Right renal cortex interstitium (tissue), 3 donors: ENCODE measurements at places on chromosomes 13 and 19. TPM values are rescaled to one million over a fixed set of nuclear protein-coding genes. Genes with fewer than 3 reads are reported as not detected.

C19orf33 gene
- polyA plus RNA-seq: 10.7 TPM

KLK12 gene
- not detected for polyA plus RNA-seq

DNA sequence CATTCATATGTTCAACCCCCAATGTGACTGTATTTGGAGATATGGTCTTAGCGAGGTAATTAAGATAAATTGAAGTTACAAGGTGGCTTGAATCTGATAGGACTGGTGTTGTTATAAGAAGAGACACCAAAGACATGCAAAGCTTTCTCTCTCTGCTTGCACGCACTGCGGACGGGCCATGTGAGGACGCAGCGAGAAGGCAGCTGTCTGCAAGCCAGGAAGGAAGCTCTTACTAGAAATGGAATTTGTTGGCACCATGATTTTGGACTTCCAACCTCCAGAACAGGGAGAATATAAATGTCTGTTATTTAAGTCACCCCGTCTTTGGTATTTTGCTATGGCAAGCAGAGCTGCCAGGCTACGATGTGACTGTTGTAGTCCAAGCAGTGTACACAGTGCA is 4.8 kb downstream of the DLEU7 start:
- no peak for DNase-seq

GRCh38 chr13:26133286-26133685 is 81.5 kb upstream of the SHISA2 start:
- no peak for DNase-seq

- DNase-seq: no peak
Measured at GRCh38 chr13:26225896-26226617, 3.9 kb upstream of the RNF6 start.

SLC25A41 gene
- polyA plus RNA-seq: 0.25 TPM

CYP2S1 gene
- 0.54 TPM for polyA plus RNA-seq

GRCh38 chr19:1510442-1510806 is 2.4 kb downstream of the ADAMTSL5 start:
- no peak for DNase-seq

DNA sequence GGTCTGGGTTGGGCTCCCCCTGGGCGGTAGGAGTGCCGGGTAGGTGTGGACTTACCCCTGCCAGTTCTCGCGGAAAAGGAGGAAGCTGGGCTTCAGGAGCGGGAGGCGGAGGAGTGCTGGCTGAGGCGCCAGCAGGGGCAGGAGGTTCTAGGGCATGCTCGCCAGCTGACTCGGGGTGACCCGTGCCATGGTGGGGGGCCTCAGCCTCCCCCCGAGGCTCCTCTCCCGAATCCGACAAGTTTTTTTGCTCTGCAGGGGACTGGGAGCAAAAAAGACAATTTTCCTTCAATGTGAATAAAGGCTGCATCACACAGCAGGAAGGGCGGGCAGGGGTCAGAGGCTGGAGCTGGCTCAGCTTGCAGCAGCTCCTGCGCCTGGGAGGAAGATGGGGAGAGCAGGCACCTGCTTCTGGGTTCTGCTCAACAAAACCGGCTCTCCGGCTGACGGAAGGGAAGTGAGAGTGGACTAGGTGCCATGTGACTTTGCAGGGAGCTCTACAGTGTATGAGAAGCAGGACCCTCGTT is 26.5 kb downstream of the RANBP3 start:
- no peak for DNase-seq

GRCh38 chr13:101217086-101217485 is 199.2 kb downstream of the NALCN start:
- DNase-seq: no peak

DNA sequence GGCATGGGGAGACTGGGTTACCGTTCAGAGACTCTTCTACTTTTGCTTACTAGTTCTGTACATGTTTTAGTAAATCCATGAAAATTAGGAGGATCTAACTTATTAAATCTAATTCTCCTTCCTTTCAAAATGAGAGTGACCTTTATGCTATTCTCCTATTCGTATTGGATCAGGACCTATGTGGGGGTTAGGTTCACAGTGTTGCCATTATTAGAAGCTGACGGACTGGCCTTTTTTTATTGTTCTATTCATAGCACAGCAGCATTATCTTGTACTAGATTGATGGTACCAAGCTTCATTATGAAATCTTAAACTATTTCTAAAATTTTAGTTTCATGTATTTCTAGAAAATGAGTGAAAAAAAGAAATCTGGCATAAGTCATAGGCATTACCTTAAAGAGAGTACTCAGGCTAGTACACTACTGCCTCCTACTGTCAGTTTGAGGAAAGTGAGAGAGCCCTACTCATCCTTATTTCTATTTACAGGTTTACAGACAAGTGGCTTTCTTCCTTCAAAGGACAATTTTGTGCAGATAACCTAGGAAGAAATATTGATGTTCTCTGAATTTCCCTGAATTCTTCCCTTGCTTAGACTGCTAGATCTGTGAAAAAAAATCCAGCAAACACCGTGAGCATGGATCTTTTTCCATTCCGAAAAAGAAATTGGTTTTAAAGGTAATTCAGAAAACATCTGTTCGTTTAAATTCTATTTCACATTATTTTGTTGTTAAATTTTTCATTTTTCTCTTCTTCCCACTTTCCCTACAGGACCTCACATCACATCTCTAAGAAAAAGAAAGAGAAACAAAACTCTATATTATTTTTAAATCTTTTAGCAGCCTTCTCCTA is 485.5 kb downstream of the DIAPH3 start:
- DNase-seq: no peak

DNA sequence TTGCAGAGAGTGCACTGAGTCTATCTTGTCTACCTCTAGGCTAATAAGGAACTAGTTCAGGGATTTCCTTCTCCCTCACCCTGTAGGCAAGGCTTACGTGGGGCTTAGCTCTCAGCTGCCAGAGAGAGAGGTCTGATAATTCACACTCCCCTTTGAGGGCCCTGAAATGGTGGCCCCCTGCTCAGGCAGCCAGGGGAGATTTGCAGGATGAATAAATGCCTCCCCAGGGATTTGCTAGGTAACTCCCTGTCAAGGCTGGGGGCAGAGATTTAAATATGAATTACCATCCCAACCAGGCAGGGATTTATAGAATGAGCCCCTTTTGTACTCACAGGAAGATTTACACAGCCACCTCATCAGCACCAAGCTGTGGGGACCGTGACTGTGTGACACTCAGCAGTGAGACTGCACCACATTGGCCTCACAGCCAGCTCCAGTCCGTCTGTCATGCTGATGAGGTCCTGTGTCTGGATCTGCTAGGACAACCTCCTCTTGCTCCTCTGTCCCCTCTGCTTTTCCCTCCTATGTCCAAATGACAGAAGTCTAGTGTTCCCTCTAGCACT is 73.4 kb downstream of the CBY2 start:
- DNase-seq: no peak

DNA sequence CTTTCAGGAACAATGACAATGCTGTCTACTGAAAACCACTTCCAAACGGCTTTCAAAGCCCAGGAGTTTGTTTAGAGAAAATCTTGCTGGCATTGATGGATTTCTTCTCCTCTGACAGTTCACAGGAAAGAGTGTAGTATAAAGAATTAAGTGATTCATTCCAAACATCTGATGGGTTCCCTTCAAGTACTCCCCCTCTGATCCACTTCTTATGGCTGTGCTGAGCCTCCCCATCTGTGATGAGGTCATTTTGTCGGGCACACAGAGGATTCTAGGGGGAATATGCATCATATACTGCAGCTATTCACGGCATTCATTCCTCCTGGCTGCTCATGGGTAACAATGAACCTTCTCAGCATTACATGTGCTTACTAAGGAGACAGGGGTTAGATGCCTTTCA is 107.9 kb downstream of the RGCC start:
- peak; percentile 26 for DNase-seq

DNA sequence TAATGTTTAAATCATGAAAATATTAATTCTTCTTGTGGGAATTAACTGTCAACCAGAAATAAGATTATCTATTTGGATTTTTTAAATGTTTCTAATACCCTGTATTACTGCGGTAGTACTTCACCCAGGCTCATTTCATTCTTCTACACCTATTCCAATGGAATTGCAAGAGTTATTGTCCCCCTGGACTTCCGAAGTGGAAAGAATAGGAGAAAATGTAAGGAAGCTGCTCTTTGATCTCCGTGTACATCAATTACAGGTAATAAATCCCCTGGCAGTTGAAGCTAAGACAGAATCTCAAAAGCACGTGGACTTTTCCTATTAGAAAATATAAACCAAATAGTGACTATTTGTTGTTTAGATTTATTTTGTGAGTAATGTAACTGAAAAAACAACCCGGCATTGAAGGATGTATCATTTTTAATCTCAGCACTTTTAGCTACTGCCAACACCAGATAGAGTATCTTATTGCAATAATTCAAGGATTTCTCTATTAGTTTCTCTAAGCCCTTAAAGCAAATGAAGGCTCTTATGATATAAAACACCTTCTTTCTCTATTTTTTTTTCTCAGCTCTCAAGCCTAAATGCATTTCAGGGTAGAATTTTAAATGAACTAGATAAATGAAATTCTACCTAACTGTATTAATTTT is 77.3 kb downstream of the MZT1 start:
- no peak for DNase-seq

- DNase-seq: no peak
Measured at GRCh38 chr13:111316161-111316730, 4.2 kb upstream of the TEX29 start.

DNA sequence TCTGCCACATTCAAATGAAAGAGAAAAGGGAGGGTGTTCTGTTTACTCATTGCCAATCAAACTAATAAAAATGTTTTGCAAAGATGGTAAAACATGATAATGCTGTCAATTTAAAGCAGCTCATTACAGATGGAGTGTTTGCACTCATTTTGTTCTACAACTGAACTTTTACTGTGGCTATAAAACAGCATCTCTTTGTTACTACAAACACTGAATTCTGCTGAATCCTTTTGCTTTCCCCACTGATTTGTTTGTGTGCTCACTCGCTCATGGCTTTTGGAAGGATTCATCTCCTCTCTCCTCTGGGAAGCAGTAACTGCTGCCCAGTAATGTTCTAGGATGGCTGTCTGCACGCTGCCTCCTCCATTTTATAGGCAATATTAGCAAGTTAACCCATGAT is 434.5 kb downstream of the PCDH9 start:
- no peak for DNase-seq

ZNF439 gene
- polyA plus RNA-seq: 22.1 TPM

PDX1 gene
- polyA plus RNA-seq: not detected

TICAM1 gene
- 5.4 TPM for polyA plus RNA-seq

ATP4A gene
- polyA plus RNA-seq: 0.06 TPM

CCDC124 gene
- polyA plus RNA-seq: 46.5 TPM

DNA sequence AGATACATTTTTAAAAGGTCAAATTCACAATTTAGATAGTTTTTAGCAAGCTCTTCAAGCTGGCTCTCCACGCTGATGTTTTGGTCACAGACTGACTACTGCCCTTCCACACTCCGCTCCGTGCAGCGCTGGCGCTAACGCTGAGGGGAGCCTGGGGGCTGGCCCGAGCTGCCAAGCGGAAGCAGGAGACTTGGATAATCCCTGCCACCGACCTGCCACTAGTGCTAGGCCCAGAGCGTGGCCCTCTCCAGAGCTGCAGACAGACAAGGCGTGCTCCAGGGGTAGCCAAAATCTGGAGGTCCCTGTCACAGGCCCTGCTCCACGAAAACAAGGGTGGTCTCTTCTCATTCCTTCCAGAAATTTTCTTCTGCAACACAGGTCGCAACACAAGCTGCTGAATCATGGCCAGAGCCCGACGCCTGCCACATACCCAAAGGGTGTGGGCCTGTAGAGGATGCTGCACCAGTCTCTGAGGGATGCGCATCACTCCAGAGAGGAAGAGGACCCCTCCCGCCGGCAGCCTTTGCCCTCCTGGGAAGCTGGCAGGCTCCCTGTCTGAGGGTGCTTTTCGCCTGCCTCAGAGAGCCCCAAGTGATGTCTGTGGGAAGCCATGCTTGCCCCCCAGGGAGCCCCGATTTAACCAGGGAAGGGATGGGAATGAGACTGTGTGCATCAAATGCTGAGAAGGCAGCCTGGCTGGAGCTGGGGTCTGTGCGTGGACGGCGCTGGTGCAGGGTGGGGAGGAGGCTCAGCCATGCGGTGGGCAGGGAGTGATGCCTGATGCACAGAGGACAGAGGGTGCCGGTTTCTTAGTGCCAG is 21.6 kb downstream of the CAPS start:
- no peak for DNase-seq

- no peak for DNase-seq
Measured at GRCh38 chr19:43759515-43759914, 4.8 kb upstream of the SMG9 start.
